CD4-positive, alpha-beta T cell treated with Interleukin-4 for 1 hour (primary cell): ENCODE measurements at places on chromosomes 13 and 19.

DNA sequence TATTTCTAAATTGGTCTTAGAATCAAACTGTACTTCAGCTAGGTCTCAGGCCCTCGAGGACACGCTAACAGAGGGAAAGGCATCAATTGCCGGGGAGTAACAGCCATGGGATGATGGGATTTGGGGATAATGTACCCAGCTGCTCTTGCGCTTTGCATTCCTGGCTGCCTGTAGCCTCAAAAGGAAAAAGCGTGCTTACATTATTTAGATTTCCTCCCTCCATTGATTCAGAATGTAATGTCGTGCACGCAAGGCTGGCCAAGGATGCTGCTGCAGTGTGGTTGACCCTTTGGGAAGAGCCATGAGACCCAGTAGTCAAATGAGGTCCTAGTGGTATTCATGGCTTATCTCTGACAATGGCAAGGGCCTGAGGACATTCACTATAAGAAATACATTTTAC is 95.1 kb downstream of the SLC7A1 start:
- DNase-seq, result no peak

- no peak for DNase-seq
Observed at GRCh38 chr19:33436360-33437345, 63.1 kb downstream of the CEBPG start.

DNA sequence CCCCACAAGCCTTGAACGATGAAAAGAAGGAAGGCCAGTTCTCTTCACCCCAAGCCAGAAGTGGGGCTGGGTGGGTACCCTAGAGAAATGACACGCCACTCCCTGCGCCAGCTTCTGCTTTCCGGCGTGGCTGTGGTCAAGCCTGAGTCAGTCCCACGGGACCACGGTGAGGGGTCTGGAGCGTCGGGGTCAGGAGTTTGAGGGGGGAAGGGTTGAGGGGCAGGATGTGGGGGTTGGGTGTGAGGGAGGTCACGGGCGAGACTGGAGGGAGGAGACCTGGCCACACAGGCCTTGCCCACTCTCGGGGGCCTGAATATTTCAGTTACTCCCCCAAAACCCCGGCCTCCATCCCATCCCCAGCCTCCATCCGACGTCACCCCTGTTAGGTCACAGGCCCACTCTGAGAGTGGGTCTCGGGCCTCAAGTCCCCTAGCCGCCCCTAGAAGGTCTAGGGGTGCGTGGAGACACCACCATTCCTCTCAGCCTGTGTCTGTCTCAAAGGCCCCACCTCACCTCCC is 500 bp upstream of the IFI30 start:
- peak; percentile 86 for DNase-seq

DNA sequence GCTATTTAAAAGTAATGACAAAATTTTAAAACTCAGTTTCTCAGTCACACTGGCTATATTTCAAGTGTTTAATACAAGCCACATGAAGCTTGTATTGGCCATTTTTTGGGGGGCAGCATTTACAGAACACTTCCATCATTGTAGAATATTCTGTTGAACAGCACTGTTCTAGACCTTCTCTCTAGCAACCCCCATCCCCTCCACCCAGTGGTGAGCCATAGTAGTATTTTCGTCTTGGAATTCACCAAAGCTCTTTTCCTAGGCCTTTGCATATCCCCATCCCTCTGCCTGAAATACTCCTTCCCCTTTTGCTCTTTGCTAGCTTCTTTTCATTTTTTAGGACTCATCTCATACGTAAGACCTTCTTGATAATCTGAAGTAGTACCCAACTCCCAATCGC is 99.5 kb downstream of the ZC3H13 start:
- no peak for DNase-seq

DNA sequence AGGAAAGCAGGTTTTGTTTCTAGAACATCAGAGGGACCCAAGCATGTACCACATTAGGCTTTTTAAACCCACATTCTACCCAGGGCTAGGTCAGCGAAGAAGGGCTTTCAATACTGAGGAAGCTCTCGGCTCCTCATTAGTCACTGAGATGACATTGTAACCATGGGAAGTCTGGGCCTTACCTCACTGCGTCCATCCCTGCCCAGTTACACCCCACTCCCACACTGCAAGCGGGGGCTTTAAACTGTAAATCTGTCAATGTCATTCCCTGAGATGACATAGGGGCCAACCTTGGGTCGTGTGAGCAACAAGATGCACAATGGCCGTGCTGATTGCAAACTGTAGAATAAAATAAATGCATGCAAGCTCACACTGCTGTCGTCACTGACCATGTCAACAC is 21.7 kb upstream of the TFDP1 start:
- no peak for DNase-seq

DNA sequence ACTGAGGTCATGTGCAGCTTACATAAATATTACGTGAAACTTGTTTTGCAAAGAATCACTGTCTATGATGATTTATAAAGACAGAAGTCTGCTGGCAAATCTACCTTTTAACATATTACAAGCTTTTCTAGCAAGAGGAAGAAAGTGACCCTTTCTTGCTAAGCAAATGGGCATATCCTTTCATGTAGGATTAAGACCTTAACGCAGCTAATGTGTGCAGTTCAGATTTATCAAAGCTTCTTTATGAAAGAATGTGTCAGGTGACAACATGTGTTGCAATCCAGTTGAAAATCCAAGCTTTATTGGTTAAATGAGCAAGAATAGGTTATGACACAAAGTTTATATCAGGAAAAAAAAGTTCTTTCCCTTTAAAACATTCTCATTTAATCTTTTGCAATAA is 115.6 kb upstream of the NBEA start:
- DNase-seq, result no peak

GRCh38 chr13:74710006-74710405 is 575.8 kb upstream of the KLF12 start:
- no peak for DNase-seq

DNA sequence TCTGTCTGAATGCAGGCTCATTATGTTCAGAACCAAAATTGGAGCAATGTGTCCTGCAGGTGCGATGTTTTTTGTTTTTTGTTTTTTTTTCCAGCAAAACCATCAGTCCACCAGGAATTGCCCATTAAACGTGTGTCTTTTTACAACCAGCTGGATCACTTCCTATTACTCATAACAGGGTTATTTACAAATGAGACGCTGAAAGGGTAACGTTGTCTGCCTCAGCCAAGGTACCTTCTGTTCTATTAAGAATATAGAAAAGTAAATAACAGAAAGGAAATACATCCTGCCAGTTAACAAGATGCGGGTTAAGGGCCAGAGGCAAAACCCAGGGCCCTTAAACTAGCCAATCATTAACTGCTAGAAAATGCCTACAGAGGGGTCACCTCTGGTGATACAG is 590.4 kb downstream of the TBC1D4 start:
- DNase-seq, result no peak

DNA sequence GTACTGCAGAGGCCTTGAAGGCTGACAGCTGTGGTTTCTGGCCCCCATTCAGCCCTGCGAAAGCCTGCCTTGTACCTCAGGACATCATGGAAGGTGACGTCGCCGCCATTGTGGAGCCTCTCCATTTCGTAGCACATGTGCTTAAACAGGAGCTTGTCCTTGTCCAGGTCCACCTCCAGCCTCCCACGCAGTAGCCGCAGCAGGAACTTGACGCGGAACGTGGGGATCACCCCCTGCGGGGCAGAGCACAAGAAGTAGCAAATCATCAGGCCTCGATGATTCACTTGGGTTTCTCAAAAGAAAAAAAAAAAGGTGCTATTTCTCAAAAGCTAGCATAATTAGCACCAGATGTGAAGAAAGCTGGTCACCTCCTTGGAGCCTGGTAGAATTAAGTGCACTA is 351.0 kb downstream of the NALCN start:
- DNase-seq, result no peak

DNA sequence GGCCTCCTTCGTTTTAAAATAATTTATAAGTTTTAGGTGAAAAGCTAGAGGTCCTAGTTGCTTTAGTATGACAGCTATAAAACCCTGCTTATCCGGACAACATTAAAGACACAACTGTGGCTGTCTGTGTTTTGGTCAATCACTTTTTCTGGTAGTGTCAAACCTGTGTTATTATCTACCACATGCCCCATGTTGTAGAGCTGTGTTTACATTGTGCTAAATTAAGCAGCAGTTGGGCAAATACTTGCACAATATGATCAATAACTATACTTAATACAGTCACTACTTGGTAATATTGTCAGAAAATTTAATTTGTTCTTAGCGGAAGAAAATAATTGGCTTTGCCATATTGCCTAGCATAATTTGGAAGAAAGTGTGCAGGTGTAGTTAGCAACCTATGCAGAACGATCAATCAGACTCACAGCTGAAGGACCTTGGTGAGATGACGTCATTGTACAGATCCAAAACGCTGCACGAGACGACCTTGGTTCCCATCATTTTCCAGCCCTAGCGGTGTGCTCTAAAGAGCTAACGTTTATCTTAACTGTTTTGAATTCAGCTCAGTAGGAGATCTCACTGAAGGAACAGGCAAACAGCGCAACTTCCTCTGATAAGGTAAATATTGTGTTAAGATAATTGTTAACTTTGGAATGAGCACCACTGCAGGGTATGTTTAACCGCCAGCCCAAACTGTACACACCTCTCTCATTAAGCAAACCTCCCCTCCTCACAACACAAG is 476.6 kb downstream of the IRS2 start:
- no peak for DNase-seq

GRCh38 chr13:28471421-28471820 is 23.5 kb downstream of the FLT1 start:
- DNase-seq, result no peak

DNA sequence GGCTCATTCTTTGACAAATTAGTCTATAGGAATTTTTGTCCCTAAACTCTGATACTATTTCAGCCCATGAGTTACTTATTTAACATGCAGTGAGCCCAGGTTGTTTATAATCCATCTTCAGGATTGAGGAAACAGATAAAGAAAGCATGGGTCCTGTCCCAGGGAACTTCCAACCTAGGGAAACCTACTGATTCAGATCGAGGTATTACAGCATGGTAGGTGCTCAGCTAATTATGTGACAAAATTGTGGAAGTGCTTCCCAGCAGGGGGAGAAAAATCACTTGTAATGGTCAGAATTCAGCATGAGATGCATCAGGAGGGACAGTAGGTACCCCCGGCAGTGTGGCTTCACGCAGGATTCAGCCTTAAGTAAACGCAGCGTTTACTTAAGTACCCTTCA is 171.3 kb downstream of the NUFIP1 start:
- no peak for DNase-seq

GRCh38 chr19:57027360-57027759 is 92.4 kb upstream of the USP29 start:
- no peak for DNase-seq

- no peak for DNase-seq
Observed at GRCh38 chr13:95791084-95791722, 114.3 kb downstream of the DNAJC3 start.

- DNase-seq, result no peak
Observed at GRCh38 chr13:31224963-31225559, 25.3 kb downstream of the B3GLCT start.

DNA sequence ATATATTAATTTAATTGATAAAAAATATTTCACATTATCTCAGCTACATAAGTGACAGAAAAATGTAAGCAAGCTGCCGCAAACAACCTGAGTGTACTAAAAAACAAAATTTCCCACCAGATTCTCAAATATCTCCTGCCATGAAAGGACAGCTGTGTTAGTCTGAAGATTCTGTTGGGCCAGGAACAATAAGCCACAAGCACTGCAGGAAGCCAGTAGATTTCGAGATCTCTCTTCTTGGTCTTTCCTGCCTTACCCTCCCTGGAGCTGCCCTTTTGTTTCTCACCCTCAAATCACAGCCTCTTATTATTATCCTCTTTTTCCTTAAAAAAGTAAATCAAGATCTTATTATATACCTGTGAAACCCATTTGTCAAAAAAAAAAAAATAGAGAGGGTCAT is 165.6 kb downstream of the EFNB2 start:
- no peak for DNase-seq

GRCh38 chr13:114076329-114077090 is 55.9 kb downstream of the RASA3 start:
- no peak for DNase-seq

DNA sequence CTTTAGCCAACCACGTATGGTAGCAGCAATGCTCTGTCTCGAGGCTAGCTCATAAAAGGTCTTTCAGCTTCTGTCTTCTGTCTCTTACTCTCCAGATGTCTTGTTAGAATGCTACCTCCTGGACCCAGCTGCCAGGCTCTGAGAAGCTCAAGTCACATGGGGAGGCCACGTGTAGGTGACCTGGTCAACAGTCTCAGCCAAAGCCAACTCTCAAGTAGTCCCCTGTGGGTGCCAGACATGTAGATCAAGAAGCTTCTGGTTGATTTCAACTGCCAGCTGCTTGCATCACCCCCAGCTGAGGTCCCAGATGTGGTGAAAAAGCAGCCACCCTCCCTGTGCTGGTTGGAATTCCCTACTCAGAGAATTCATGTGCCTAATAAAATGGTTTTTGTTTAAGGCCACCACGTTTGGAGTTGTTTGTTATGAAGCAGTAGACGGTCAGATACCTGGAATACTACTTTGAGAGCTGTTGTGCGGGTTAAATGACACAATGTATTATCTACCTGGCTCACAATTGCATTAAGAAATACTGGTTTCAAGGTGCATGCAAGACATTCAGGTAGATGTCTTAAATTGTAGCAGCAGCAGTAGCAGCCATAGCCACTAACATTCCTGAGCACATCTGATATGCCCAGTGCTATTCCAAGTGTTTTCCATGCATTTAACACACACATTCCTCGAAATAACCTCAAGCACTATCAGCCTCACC is 131.0 kb upstream of the RFC3 start:
- no peak for DNase-seq

GRCh38 chr13:59445812-59446211 is 717.9 kb downstream of the DIAPH3 start:
- DNase-seq, result no peak

GRCh38 chr19:43779820-43780219 is 953 bp downstream of the KCNN4 start:
- peak; percentile 28 for DNase-seq

DNA sequence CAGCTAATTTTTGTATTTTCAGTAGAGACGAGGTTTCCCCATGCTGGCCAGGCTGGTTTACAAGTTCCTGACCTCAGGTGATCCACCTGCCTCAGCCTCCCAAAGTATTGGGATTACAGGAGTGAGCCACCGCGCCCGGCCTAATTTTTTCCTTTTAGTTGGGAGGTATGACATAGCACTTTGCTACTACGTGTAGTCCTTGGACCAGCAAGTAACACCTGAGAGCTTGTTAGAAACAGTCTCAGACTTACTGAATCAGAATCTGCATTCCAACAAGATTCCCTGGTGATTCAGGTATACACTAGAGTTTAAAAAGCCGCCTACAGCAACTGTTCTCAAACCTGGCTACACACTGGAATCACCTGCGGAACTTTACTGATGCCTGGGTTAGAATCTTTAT is 1.8 kb upstream of the FARP1 start:
- DNase-seq, result no peak

- DNase-seq, result no peak
Observed at GRCh38 chr19:32032561-32032960, 312.8 kb upstream of the ZNF507 start.

- no peak for DNase-seq
Observed at GRCh38 chr13:100800283-100800875, 125.8 kb upstream of the TMTC4 start.

GRCh38 chr13:111270765-111271698 is 49.4 kb upstream of the TEX29 start:
- no peak for DNase-seq
